Skeletal muscle cell (primary cell): ENCODE measurements at places on chromosomes 5 and 9.

GRCh38 chr5:94250985-94251384, 367.4 kb downstream of the KIAA0825 start:
- DNase-seq: no peak

GRCh38 chr5:173454361-173454735, 126.1 kb upstream of the STC2 start:
- DNase-seq: no peak

DNA sequence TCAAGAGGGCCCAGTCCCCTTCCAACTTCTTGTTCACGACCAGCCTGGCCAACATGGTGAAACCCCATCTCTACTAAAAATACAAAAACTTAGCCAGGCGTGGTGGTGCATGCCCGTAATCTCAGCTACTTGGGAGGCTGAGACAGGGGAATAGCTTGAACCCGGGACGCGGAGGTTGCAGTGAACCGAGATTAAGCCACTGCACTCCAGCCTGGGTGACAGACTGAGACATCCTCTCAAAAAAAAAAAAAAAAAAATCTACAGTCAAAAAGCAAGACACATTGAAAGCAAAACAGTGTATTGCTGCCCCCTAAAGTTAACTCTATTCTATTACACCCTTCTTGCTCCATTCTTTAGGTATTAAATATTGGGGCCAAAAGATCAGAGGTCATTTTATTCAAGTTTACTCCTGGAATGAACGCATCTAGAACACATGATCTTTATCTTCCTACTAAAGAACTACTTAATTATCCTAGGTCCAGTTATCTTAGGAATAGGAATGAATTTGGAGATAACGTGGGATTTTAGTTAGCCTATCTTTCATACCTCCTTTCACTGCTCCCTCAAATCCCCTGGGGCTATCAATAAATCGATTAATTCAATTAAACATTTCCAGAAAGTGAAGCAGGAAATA, 2.4 kb downstream of the ATG12 start:
- DNase-seq: no peak

DNA sequence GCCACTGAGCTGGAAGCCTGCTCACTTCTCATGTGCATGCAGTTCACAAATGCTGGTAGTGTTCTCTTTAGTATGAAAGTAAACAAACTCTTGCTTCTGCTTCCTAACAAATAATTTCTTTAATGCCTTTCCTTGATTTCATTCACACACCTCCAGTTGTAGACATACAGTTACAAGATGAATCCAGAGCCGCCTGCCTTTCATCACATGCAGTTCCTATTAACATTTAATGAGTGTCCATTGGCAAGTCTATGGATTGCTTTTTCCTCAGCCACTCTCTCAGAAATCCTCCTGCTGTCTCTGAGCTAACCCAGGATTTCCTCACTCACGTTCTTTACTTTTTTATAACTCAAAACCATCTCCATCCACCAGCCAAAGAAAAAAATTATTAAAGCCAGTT, 408.6 kb downstream of the BNC2 start:
- no peak for DNase-seq

GRCh38 chr5:145960848-145961600, 24.6 kb downstream of the SH3RF2 start:
- DNase-seq: no peak

GRCh38 chr5:32627219-32627870, 42.0 kb downstream of the SUB1 start:
- no peak for DNase-seq
